Trophoblast cell (in vitro differentiated cells and primary cell): ENCODE measurements at places on chromosomes 16 and 17.
A peak's percentile ranks its signal among the peaks of the same experiment; 100 is the strongest.

DNA sequence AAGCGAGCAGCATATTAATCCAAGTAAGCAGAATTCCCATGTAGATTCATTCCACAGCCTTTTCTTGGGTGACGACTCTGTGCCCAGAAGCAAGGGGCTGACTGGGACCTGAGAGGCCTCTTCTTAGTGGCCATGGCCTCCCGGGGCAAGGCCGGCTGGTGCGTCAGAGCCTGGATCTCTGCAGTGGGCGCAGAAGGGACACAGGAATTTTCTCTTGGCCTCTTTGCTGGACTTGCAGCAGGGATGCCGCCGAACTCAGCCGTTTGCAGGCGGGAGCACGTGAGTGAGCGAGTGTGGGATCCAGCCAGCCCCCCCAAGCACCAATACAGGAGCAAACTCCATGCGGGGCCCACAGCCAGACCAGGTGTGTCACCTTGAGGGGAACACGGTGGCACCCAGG, 151.8 kb downstream of the RPTOR start:
- DNase-seq = no peak

DNA sequence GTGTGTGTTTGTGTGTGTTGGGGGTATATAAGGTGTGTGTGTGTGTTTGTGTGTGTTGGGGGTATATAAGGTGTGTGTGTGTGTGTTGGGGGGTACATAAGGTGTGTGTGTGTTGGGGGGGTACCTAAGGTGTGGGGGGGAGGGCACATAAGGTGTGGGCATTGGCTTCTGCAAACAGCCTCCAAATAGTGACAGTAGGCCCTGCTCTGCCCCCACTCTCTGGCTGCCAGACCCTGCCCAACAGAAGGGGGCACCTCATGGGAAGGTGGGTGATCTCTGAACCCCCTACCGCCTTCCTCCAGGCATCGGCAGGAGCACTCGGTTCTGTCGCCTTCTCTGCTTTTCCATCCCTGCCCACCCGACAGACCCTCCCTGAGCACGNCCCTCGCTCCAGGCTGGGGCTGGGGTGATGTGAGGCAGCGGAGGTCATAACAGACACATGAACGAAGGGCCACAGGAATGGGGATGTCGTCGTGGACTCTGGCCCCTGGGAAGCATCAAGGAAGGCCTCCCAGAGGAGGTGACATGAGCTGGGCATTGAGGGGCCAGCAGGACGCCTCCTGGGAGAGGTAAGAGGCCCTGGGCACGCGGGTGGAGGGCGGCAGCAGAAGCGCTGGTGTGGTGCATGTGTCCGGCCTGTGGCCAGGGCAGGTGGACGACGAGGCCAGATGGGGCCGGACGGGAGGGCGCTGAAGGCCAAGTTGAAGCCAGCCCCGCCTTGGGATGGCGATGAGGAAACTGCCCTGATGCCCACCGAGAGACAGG, 136.6 kb upstream of the RPH3AL start:
- DNase-seq = no peak

- no peak for DNase-seq
Measured at GRCh38 chr16:27417047-27417671, 15.2 kb downstream of the IL21R start.

DNA sequence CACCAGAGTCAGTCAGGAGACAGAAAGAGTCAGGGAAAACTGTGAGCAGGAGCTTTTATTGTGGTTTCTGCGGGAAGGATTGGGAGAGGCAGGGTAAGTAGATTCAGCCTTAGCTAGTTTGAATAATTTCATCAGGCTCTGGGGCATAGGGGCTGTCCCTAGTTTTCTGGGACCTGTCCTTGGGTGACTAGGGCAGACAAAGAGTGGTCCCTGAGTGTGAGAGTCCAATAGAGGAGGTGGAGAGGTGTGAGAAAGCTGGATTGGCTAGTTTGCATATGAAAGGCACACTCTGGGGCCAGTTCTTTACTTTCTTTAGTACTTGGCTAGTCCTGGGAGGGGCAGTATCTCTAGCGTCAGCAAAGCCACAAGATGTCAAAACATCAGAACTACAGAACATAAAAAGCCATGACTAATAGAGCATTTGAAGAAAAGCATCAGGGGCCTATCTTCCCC, 255.6 kb downstream of the HS3ST3A1 start:
- DNase-seq = no peak

DNA sequence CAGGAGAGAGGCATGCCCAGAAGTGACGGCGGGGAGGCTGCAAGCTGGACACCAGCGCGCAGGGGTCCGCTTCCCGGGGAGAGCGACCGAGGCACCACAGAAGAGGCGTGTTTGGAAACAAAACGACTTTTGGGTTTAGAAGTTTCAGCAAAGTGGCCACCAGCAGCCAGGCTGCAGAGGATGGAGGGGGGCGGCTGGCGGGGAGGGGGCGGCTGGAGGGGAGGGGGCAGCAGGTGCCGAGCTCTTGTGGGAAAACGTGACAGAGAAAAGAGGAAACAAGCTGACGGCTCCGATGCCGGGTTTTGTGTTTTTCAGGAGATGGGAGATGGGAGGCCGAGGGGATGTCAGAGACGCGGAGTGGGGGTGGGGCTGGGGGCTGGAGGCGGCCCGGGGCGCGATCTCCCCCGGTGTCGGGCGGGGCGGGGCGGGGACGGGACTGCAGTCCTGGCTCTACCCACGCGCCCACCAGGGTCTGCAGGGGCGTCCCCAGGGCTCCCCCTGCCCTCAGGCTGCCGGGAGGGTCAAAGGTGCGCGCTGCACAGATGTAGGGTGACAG, 32.1 kb upstream of the RPH3AL start:
- DNase-seq = no peak

GRCh38 chr17:39579318-39580081, 28.2 kb downstream of the NEUROD2 start:
- DNase-seq = no peak

DNA sequence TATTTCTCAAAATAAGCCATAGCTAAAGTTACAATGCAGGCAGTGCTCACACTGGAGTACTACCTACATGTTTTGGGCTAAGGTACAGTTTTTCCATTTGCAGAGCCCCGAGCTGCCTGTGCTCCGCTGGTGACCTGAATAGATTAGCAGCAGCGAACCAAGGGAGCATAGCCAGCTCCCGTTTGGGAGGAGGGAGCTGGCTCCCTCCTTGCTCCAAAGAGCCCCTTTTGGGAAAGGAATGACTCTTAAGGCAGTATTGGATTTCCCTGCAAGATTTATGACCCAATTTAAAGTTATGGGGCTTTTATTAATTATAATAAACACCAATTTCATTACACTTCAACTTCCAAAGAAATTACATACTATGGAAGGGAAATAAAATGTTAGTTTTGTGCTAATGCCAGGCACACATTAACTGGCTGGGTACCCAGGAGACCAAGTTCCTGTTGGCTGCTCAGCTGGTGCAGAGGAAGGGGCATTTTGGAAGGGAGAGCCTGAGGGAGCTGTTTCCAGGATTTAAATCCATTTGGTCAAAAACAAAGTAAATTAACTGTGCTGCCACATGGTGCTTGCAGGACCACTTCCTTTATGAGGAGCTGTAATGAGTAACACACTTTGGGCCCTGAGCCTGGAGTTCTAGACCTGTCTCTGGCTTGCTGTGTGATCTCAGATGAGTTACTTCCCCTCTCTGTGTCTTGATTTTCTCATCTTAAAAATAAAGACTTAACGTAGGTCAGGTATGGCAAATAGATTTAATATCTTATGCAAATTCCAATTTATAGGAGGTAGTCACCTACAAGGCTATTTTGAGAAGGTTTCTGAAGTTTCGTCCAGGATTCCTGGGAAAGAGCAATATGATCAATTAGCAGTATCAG, 362.1 kb upstream of the CCL2 start:
- no peak for DNase-seq

DNA sequence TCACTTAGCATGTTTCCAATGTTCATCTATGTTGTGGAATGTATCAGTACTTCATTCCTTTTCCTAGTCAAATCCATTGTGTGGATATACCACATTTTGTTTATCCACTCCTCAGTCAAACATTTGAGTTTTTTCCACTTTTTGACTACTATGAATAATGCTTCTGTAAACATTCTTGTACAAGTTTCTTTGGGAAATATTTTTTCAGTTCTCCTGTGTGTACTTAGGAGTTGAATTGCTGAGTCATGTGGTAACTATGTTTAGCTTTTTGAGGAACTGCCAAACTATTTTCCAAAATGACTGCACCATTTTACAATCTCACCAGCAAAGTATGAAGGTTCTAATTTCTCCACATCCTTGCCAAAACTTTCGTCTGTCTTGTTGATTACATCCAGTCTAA, 223.7 kb upstream of the AXIN2 start:
- DNase-seq = peak; percentile 75

- DNase-seq = no peak
Measured at GRCh38 chr16:9102943-9103342, 11.5 kb downstream of the HAPSTR1 start.

- DNase-seq = no peak
Measured at GRCh38 chr17:31575043-31575442, 183.6 kb downstream of the RAB11FIP4 start.

GRCh38 chr17:1147664-1148063, 32.1 kb downstream of the ABR start:
- DNase-seq = no peak

DNA sequence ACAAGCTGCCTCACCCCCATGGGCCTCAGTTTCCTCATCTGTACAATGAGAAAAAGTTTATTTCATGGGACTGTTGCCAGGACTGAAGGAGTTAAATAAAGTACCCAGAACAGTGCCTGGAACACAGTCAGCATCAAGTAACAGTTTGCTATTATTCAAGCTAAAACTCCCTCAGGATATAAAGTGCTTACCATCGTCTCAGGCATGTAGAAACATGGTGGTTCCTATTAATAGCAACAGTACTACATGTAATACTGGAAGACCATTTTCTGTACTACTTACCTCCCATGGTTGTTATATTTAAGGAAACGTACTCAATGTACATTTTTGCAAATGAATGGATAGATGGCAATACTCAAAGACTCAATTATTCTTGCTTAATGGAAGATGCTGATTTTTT, 93.4 kb downstream of the NCOR1 start:
- no peak for DNase-seq

DNA sequence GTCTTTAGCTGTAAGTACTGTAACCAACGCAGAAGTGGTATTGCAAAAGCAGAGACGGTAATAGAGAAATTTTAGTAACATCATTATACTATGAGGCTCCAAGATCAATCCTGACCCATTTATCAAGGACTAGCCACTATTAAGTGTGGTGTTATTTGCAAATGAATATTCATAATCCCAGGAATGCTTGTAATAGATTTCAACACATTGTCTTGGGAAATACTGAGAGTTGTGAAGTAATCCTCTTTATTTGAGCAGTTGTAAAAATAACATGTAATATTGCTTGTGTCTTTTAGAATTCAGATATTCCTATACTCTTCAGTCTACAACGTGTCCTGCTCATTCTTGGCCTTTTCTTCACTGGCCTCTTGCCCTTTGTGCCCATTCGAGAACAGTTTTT, 46.4 kb downstream of the GDPD1 start:
- DNase-seq = no peak

GRCh38 chr16:50430076-50430475, 61.3 kb upstream of the BRD7 start:
- DNase-seq = no peak

DNA sequence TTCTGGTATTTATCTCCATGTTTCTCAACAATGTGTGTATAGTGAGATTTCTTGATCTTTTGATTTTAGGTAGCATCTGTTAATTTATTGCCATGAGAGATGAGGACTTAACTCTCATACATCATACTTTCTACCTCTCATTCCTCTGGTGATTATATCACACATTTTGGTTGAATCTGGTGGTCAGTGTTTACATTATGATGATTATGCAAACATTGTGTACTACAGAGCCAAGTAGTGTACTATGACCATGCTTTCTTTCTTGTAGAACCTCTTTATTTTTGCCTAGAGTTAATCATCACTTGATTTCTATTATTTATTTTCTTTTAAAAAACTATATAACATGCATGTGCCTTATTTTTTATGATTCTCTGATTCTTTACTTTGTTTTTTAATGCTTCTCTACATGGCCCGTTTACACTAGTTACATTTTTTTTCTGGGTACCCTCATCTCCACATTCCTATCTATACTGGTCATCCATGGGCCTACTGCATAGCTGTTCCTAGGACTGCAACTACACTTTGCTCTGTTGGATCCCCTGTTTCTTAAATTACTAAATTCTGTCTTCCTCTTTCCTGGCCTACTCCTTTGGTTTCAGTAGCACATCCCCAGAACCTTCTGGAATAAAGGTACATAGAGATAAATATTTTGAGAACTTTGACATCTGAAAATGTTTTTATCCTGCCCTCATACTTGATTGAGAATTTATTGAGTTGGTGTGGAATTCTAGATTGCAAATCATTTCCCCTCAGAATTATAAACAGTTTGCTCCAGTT, 63.0 kb upstream of the LRRC37A3 start:
- peak; percentile 64 for DNase-seq

- DNase-seq = no peak
Measured at GRCh38 chr17:57350266-57350665, 93.9 kb downstream of the MSI2 start.

DNA sequence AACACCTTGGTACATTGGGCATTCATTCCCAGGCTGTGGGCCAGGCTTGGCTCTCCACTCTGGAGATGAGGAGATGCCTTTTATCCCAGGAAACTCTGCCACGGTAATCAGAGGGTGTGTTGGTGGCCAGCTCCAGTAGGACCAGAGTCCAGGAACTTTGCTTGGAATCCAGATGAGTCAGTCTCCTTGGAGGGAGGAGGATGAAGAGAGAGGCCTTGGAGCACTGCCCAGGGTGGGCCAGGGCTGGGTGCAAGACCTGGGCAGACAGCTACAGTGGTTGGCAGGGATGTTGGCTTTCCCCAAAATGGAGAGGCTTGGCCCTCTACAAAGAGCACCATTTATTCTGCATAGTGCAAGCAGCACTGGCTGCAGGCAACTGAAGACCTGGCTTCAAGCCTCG, 209.0 kb downstream of the RGS9 start:
- DNase-seq = no peak

DNA sequence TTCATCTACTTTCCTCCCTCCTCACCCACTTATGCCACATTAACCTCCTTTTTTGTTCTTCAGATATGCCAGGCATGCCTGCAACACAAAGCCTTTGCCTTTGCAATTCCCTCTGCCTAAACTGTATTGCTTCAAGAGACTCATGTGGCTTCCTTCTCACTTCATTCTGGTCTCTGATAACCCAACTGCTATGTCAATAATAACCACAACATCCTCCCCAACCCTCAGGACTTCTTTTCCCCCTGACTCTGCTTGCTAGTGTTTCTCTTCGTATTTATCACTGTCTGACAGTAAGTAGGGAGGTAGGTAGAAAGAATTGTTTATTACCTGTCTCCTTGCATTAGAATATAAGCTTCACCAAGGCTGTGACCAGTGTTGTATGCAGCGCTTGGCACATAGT, 22.4 kb downstream of the RBL2 start:
- no peak for DNase-seq
